ENCODE measurements at places on chromosomes 3 and 15.

DNA sequence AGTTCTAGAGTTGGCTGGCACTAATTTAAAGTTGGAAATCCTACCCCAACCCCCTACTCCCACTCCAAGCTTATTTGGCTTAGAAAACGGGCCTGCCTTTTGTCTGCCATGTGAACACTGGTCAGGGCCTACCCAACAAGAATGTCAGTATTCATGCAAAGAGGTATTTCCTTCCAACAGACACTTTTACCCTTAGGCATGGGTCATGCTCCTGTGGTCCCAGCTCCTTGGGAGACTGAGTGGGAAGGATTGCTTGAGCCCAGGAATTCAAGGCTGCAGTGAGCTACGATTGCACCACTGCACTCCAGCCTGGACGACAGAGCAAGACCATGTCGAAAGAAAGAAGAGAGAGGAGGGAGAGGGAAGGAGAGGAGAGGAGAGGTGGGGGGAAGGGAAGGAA lies 137.5 kb upstream of the LRTM1 start:
- no peak for DNase-seq

DNA sequence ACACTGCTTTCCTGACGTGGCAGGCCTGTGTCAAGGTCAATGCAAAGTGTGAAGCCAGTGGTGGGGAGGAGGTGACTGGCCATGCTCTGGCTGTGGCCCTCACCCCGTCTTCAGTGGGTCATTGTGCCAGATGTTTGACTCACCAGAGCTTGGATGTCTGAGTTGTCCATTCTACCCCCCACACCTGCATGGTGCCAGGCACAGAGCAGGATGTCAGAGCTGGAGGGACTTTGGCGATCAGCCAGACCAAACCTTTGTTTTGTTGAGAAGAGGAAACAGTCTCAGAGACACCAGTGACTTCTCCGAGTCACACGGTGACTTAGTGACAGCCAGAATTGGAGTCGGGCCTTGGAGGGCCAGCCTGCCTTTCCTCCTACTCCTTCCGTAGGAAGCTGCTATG lies 49.5 kb downstream of the SMAD6 start:
- peak; percentile 86 for DNase-seq

GRCh38 chr3:194329583-194329965 lies 21.6 kb downstream of the CPN2 start:
- DNase-seq: no peak

- DNase-seq: no peak
Observed at GRCh38 chr3:192352142-192352541, 375.2 kb downstream of the FGF12 start.

GRCh38 chr3:190734490-190734889 lies 128.0 kb downstream of the GMNC start:
- DNase-seq: no peak

GRCh38 chr15:65642594-65642993 lies 20.9 kb downstream of the SLC24A1 start:
- DNase-seq: no peak

GRCh38 chr15:58511599-58511987 lies 79.8 kb downstream of the LIPC start:
- DNase-seq: no peak

GRCh38 chr3:23685541-23686258 lies 120.1 kb upstream of the UBE2E1 start:
- DNase-seq: peak; percentile 86

DNA sequence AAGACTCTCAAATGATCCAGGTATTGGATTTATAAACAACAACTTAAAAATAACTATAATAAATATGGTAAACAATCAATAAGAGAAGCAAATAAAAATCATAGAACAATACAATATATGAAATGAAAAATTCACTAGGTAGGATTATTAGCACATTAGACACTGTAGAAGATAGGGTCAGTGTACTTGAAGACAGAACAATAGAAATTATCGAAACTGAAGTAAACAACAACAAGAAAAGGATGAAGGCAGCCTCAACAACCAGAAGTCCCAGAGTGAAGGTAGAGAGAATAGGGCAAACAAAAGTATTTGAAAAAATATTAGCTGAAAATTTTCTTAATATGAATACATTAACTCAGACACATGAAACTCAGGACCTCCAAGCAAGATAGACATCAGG lies 11.9 kb downstream of the IQCB1 start:
- no peak for DNase-seq

DNA sequence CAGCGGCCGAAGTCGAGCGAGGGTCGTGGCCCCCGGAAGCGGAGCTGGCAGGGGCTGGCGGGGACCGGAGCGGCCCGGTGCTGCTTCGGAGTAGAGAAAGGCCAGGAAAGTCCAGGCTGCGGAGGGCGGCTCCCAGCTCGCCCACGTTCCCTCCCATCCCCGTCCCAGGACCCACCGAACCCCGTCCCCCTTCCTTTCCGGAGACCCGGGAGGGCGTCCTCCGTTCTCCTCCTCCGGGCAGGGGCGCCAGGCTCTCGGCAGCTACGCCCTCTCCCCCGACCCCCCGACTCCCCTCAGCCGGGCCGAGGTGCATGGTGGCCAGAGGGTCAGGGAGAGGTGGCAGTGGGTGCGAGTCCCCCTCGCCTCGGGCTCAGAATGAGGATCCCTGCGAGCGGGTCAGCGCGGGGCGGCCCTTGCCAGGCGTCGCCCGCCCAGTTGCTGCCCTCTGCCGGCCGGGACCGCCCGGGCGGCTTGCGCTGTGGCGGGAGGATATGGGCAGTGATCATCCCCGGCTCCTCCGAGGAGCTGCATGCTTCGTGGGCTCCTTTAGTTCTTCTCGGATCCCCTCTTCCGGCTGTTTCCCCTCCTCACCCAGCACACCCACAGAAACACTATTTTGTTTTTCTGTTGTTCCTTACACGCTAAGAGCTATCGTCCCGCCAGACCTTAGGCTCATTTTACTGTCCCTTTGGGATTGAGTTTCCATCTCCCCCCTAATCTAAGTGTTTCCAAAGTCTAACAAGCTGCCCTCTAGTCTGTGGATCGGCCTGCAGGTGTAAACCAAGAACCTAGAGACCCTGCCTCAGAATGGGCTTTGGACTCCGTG lies 744 bp upstream of the ALDH1A2 start:
- peak; percentile 92 for DNase-seq

DNA sequence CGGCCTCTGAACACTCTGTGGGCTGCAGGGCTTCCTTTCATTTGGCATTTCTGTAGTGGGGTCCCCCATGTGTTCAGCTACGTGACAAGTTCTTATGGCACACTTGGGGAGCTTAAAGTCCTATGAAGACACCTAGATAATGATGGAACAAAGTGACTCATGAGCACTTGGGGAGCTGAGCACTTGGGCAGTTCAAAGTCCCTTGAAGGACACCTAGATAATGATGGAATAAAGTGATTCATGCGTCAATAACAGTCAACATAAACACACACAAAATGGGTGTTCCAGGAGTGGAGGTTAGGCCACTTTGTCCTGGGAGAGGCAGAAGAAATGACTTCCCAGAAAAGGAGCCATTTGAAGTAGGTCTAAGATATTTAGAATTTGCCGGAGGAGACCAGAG lies 66.6 kb downstream of the LDHAL6B start:
- no peak for DNase-seq

GRCh38 chr15:95298729-95299128 lies 1031.8 kb upstream of the NR2F2 start:
- no peak for DNase-seq

GRCh38 chr3:30640851-30641250 lies 34.5 kb downstream of the TGFBR2 start:
- DNase-seq: no peak

DNA sequence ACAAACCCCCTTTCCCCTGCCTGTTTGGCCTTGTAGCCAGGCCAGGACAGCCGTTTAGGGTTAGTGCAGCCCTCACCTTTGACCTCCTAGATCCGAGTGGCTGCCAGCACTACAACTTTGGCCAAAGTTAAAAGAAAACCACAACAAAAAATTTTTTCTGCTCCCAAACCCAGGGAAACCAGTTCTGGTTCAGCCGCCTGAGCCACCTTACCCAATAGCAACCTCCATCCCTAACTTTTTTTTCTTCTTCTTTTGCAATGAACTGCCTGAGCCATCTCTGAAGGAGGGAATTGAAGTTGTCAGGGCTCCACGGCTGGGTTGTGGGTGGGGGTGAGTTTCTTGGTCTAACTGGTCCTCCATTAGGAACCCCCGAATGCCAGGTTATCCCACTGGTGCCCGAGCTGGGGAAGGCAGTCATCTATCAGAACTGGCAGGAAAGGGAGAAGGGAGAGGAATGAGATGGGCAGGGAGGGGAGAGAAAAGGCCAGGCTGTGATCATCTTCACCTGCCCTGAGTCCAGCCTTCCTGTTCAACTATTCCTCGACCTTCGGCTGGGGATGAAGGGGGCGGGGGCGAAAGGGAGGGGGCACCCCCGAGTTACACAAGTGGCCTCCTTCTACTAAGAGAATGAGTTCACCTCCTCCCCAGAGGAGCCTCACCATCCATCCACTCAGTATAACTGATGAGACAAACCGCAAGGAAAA lies 6.2 kb upstream of the NR2F2 start:
- peak; percentile 48 for DNase-seq

DNA sequence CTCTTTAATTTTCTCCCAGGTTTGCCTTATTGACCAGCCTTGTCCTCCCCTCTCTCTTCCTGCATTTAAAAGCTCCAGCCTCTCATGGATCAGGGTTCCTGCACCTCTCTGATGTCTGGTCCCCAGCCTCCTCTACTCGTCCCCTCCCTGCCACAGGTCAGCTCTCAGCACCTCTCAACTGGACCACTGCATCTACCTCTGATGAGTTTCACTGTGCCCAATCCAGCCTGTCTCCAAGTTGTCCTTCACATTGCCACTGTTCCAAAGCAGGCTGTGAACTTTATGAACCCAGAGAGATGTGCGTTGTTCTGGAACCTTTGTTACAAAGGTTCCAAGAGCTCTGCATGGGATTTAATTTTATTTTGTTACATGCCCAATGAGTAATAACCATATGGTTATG lies 76.6 kb downstream of the SLCO3A1 start:
- DNase-seq: no peak

GRCh38 chr3:47293822-47294221 lies 11.1 kb downstream of the KLHL18 start:
- DNase-seq: no peak

GRCh38 chr3:53703630-53704362 lies 142.4 kb downstream of the CHDH start:
- DNase-seq: no peak

DNA sequence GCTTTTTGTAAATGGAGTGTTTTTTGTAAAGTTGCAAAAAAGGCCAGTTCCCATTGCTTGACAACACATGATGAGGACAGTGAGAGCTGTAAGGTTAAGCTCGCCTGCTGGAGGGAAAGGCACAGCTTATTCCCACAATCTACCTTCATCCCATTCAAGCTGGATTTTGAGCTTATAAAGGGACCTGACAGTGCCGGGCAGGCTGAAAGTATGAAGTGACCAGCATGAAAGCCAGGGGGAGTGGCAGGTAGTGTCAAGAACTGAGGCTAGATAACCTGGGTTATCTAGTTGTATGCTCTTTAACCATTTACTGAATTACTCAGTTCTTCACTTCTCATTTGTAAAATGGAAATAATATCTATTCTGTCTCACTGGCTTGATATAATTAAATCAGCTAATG lies 52.3 kb upstream of the KPNA4 start:
- no peak for DNase-seq

DNA sequence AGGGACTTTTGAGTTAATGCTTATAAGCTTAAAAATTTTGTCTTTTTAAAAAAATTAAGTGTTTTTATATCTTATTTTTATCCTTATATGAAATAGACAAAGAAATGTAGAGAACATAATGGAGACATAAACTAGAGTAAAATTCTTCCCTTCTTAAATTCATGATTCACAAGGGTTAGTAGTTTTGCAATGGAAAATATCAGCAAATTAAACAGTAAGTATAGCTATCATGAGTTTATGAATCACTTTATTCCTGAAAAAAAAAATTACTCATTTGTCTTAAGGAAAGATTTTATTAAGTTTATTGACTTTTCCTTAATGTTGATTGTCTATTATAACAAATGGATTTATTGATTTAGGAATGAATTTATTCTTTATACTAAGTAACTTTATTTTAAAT lies 4.3 kb downstream of the ATP6V1A start:
- DNase-seq: no peak

- DNase-seq: no peak
Observed at GRCh38 chr15:35546511-35547381, 781 bp upstream of the DPH6 start.

DNA sequence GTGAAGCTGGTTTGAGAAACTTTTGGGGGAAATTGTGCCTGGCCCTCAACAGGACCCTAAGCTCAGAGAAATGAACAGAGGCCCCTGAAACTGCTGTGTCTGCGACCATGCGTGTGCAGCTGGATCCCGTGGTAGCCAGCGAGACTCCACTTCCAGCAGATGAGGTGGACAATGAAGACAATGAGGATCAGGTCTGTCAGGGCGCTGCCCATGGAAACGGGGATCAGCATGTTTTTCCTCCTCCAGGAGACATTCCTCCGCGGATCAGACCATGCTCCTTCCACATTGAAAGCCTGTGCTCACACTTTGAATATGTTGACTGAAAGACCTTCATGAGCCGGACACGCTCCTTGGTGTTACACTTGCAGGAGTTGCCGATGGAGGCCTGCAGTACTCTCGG lies 1439.8 kb upstream of the ALCAM start:
- DNase-seq: no peak
